ENCODE measurements at places on chromosomes 5 and 9.
A peak's percentile ranks its signal among the peaks of the same experiment; 100 is the strongest.

GRCh38 chr9:124520206-124520596, 13.0 kb upstream of the NR5A1 start:
- DNase-seq, result no peak

DNA sequence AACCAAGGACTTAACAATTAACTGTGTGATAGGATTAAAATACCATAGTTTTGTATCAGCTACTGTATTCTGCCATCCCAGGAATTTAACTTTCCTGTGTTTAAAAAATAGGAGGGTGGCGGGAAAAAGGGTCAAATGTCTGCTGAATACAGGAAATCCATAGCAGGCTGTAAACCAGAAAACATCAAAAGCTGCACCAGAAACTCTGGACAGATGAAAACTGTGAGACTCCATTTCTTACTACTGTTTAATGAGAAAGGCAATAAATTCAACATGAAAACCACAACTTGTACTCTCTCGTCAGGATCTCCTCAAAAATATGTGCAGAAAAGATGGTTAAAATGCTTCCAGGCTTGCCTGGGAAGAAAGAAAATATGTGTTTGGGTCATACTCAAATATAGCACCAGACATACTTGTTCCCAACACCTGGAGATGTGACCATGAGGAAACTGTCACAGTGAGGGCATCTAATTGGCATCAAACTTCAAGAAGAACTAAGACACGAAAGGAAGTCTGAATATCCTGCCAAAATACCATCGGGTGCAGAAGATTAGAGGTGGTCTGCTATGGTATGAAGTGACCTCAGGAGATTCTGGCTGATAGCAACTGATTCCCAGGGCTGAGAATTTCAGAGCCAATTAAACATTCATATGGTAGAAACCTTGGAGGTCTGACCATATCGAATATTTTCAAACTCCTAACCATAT, 164.7 kb upstream of the TARS1 start:
- no peak for DNase-seq

DNA sequence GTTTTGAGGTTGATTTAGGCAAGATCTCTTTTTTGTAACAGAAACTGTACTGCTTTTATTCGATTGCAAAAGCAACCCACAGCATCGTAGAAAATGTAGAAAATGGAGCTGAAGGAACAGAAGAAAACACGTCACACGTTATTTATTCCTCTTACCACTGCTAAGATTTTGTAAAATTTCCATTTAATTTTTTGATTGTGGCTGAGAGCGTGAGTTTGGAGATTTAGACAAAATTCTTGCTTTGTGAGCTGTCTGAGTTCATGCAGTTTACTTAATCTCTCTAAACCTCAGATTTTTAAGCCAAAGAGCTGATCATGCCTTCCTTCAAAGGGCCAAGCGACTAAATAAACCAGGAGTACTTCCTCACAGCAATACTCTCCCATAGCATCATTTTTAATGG, 24.8 kb downstream of the DPYSL3 start:
- no peak for DNase-seq

GRCh38 chr5:132467287-132467984, 23.1 kb downstream of the IRF1 start:
- no peak for DNase-seq

DNA sequence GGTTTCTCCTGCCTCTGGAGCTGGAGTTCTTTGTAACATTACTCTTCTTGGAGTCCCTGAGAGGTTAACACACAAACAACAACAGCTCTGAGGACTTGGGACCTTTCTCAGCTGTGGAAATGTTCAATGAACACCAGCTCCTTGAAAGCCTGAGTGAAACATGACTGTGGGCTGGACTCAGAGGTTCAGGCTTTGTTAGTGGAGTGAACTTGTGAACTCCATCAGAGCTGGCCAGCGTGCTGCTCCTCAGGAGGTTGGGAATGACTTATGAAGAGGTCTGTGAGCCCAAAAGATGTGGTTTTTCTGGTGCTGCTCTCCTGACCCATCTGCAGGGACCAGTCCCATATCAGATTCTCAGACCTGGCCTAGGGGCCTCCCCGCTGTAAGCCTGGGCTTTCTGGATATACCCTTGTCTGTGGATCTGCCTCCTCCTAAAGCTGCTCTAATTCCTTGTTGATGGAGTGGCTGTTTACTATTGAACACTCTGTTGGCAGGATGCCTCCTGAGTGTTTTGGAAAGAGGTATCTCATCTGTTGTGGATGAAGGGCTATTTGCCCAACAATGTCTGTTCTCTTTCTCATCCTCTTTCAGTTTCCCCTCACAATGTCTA, 170.0 kb upstream of the GDNF start:
- no peak for DNase-seq

- DNase-seq, result no peak
Observed at GRCh38 chr5:118258223-118258622, 730.1 kb downstream of the DTWD2 start.

GRCh38 chr5:91223886-91224285, 159.2 kb downstream of the ARRDC3 start:
- DNase-seq, result no peak

DNA sequence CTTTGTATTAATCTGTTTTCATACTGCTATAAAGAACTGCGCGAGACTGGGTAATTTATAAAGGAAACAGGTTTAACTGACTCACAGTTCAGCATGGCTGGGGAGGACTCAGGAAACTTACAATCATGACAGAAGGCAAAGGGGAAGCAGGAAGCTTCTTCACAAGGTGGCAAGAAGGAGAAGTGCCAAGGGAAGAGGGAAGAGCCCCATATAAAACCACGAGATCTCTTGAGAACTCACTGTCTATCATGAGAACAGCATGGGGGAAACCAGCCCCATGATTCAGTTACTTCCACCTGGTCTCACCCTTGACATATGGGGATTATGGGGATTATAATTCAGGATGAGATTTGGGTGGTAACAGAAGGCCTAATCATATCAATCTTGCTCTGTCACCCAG, 60.9 kb upstream of the CHD1 start:
- no peak for DNase-seq

DNA sequence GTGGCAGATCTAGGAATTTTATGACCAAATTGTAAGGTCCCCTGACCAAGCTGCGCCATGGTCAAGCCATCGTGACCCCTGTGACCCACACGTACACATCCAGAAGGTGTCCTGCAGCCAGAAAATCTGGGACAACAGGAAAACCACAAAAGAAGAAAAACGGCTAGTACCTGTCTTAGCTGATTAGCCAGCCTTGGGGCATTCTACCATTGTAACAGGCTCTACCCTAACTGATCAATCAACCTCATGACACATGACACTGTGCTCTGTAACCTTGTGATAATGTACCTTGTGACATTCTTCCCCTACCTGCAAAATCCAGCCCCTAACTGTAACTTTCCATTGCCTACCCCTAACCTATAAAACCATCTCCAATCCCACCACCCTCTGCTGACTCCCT, 43.6 kb downstream of the SPTLC1 start:
- DNase-seq, result no peak

GRCh38 chr5:147935032-147935431, 28.7 kb upstream of the C5orf46 start:
- DNase-seq, result no peak

DNA sequence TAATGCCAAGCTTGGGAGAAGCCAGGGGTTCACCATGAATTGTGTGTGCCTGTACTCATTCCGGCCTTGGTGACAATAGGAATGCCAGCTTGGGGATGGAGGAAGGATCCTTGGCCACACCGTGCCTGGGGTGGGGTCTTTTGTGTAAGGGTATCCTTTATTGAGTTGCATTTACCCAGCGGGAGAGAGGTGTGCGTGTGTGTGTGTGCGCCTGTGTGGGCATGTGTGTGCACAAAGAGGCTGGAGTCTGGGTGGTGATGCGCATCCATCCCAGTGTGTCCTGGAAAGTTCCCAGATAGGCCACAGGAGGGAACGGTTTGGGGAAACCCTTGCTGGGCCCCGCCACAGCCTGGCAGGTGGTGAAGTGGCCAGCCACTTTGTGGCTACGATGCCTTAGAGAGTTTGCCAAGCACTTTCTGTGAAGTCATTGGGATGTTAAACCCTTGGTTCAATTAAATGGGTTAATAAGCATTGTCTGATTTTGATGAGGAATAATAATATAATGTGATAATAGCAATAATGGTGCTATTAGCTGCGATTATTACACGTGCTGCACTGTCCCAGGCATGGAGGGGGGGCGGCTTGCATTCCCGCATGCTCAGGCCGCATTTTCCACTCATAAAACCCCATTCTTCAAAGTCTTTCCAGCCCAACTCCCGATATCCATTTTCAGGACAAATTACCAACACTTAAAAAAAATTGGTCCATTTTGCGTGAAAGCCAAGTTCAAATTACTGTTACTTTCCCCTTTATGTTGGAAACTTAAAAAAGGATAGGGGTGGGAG, 13.7 kb downstream of the PITX1 start:
- no peak for DNase-seq

- DNase-seq, result no peak
Observed at GRCh38 chr9:122100756-122101155, 7.6 kb upstream of the TTLL11 start.

- no peak for DNase-seq
Observed at GRCh38 chr9:131116281-131117120, 8.9 kb upstream of the NUP214 start.

GRCh38 chr5:93580927-93581445, at the start of gene NR2F1-AS1:
TSS of gene NR2F1-AS1 (minus strand) at chr5:93581219.
- DNase-seq, result no peak

DNA sequence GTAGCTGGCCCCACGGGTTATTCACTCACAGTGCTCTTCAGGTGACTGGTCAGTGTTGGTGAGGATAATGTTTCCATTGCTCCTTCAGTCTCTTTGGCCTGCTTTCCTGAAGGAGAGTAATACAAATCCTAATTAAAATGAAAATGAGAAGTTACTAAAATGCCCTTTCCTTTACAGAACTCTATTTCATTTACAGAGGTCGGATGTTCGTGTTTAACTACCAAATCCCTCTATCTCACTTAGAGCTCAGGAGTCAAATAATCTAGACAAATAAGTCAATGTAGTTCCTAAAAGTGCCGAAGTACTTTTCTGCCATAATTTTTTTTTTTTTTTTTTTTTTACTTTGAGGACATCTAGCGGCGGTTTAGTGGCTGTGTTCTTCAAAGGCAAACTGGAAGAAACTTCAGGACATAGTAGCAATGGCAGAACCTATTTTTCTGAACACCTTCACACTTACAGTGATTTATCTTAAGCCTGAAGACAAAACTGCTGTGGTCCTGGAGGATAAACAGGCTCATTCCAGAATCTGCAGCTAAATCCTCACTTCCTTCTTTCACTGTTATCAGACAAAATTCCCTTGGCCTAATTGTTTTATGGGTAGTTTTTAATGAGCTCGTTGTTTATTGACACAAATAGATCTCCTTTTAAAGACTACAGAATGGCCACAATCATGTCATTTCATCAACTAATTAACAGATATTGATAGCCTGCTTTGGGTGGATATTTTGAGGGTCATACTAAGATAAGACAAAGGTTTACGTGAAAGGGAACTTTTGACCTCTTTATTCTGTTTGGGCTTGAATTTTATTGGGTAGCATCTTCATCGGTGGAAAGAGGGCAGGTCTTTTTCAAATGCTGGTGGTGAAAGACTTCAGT, 207.6 kb upstream of the DMRTA1 start:
- DNase-seq, result no peak

DNA sequence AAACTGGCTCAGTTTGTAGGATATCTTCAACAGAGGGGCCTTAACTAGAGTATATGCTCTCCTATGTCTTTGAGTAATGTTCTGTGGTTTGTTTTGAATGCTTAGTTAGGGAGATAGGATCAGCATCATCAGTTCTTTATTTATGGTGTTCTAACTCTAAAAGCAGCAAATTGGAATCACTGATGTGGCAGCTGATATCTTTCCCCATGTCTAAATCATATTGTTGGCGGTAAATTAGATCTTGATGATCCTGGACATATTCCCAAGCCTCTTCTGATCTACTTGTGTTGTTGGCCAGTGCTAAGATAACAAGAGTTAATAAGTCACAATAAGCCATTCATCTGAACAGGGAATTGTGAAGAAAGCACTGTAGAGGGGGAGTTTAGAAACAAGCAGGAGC, 332.4 kb upstream of the DAB2 start:
- no peak for DNase-seq

- DNase-seq, result peak; percentile 68
Observed at GRCh38 chr9:137067860-137068538, 2.4 kb downstream of the SAPCD2 start.

Data from T-helper 22 cell (primary cell).